ENCODE measurements at places on chromosomes 16 and 17.

GRCh38 chr17:48259694-48260291, 152.2 kb downstream of the SNX11 start:
- no peak for DNase-seq

DNA sequence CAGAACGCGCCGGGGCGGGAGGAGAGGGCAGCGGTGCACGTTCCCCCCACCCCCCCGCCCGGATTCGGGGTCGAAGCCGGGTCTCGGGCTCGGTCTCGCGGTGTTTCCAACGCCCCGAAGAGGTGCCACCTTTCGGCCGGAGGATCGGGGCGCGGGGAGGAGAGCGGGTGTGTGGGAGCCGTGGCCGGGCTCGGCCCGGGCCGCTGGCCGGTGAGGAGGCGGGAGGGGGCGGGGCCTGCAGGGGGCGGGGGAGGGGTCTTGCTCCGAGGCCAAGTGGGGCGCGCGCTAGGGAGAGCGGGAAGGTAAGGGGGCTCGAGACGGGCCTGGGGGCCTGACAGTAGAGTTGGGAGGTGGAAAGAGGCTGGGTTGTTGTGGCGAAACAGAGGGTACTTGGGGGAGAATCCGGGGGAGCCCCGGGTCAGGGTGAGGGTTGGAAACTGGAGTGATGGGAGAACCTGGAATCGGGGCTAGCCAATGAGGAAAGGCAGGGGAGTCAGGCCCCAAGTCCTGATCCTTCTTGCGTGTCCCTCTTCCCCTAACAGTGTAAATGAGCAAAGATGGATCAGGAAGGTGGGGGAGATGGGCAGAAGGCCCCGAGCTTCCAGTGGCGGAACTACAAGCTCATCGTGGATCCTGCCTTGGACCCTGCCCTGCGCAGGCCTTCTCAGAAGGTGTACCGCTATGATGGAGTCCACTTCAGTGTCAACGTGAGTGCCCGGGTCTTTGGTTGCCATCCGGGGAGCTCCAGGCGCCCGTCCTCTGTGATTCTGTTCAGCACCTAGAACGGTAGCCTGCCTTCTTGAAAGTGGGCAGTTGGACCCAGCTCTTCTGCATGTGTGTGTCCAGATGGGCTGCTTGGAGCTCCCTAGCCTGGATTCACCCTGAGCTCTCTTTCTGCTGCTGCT, 873 bp downstream of the SETD1A start:
- DNase-seq = no peak

DNA sequence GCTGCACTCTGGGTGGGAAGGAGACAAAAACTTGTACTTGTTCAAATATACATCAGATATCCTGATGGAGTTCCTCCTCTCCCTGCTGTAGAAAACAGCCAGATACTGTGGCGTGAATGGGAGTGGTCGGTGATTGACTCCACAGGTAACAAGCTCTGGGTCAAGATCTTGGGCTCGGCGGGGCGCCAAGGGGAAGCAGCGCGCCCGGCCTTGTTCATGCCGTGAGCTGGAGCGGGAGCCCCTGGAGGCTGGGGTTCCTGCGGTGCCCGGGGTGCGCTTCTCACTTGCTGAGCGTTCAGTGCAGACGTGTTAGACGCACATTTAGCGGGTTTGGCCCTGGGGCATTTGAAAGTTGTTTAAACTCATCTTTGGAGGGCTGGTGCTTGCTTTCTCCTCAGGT, 44.4 kb downstream of the BANP start:
- no peak for DNase-seq

- no peak for DNase-seq
These were observed 4.6 kb upstream of the GSE1 start for GRCh38 chr16:85608515-85608885.
